ELR (cell line): ENCODE measurements at places on chromosomes 3 and 15.

DNA sequence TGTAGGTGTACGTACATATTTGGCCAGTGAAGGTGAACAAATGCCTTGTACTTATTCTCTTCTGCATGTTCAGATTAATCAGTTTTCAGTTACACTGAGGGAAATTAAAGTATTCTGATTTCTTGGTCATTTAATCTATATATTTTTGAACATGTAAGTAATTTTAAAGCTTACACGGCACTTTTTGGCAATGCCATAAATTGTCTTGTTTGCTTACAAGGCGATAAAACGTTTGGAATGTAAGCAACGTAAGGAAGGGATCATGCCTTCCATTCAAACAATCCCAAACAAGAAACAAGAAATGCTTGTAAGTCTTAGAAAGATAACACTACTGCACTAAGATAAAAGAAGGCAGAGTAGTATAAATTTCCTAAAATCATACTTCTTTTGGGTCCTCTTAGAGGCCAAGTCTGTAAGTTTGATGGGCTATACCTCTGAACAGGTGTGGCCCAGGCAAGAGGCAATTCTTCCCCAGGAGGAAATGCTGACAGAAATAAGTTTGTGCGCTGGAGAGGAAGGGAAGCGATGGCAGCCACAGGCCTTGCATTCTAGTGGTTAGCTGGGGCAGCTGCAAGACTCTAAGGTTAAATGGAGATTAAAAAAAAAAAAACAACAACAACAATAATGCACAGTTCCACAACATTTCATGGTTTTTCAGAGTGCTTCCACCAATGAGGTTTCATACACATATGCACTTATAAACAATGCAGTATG is 73.8 kb downstream of the GOLIM4 start:
- DNase-seq, result no peak

DNA sequence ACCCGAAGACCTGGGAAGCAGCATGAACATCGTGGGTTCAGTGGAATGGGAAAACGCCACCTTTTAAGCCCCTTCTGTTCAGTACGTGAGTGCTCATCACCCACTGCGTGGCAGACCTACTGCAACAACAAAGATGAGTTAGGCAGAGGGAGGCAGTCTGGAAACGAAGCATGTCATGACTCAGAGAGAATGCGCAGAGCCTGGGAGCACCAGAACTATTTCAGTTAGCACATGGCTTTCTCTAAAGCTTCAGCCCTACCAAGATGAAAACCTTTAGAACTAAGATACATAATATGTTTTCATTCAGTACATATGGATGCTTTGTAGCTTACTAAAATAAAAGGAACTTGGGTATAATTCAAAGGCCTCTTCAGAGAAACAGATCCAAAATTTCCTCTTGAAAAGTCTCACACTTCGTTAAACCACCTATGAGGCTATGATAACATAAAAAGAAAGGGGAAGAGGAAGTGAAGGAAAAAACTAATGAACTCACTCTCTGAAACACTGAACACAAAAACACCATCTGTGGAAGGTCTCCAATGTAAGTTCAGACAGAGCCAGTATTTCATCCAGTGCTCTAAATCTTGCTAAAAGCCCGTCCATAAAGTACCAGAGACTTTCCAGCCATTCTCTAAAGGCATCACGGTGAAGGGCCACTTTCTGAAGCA is 140.1 kb downstream of the OCA2 start:
- DNase-seq, result no peak

DNA sequence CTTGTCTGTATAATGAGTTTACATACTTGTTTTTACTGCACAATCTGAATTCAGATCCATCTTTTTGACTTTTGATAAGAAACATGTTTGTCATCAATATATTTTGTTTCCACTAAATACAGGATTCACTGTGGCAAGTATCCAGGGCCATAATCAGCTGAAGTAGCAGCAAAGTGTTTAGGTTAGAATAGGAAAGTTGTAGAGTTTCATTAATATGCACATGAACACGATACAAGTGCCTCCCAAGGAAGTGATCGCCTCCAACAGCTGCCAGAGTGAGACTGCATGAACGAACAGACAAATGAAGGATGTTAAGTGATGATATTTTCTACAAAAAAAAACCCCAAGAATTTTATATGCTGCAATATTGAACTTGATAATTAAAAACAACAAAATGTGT is 204.3 kb downstream of the TBL1XR1 start:
- DNase-seq, result no peak

GRCh38 chr15:26838742-26839460 is 28.0 kb upstream of the GABRA5 start:
- DNase-seq, result no peak

GRCh38 chr15:100544338-100544841 is 15.6 kb upstream of the CERS3 start:
- no peak for DNase-seq

DNA sequence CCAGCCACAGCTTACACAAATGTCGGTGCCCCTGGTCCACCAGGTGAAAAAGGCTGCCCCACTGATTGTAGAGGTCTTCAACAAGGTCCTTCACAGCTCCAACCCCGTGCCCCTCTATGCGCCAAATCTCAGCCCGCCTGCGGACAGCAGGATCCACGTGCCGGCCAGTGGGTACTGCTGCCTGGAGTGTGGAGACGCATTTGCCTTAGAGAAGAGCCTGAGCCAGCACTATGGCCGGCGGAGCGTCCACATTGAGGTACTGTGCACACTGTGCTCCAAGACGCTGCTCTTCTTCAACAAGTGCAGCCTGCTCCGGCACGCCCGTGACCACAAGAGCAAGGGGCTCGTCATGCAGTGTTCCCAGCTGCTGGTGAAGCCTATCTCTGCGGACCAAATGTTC is 32.9 kb upstream of the ALPK3 start:
- DNase-seq, result no peak

DNA sequence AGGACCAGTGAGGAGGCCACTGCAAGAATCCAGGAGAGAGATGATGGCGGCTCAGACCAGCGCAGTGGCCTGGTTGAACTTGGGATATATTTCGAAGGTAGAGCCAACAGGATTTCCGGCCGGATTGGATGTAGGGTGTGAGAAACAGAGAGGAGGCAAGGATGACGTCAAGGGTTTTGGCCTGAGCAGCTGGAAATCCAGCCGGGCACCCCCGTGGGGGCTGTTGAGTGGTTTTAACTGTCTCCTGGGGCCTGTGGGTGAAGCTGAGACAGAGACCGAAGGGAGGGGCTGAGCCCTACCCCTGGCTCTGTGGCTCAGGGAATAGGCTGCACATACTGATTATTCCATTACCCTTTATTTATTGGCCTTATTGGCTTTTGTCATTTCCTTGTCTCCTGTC is 45.7 kb downstream of the EXOG start:
- DNase-seq, result no peak

- DNase-seq, result peak; percentile 95
Observed at GRCh38 chr15:71747128-71748083, 62.9 kb upstream of the NR2E3 start.

- DNase-seq, result peak; percentile 29
Observed at GRCh38 chr3:187016639-187017345, 86.5 kb downstream of the ST6GAL1 start.

- no peak for DNase-seq
Observed at GRCh38 chr3:138009476-138010272, at the start of gene CLDN18. Gene CLDN18, plus strand, starts transcription at chr3:138010165. Its CDS starts 61 bp downstream, at chr3:138010226.

DNA sequence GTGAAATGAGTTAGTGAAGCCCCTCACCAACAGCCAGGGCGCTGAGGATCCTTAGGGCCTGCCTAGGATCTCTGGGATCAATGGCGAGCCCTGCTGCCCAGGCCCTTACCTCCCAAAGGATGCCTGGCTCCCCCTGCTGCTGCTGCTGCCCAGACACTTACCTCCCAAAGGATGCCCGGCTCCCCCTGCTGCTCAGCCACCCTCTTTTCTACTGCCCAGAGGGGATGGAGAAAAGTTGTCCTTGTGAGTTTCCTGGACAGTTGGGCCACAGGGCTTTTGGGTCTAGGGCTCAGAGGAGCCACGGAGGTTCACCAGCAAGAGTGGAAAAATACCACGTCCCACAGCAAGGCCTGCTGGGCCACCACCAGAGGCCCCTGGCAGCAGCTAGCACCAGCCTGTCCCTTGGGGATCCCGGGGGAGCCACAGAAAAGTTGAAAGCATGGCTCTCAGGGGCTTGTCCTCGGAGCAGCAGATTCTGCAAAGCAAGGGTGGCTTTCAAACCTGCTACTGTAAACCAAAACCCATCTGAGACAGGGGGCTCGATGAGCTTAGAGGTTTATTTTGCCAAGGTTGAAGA is 59.4 kb downstream of the SLC6A6 start:
- peak; percentile 77 for DNase-seq

DNA sequence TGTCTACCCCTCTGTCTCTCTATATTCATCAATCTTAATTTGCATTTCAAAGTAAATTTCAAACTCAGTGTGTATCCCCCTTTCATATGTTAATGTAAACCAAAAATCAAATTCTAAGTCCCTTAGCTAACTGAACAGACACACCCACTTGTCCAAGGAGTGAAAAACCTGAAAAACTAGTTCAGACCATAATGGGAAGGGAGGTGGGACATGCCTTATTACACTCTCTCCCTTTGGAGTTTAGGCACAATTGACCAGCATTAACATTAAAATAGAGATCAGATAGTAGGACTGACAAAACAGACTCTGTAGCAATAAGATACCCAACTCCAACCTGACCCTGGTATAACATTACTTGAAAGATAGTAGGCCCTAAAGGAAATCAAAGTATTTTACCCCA is 247.7 kb upstream of the GADL1 start:
- no peak for DNase-seq

- peak; percentile 2 for DNase-seq
Observed at GRCh38 chr15:55320238-55320550, 1.2 kb downstream of the PIGB start.

DNA sequence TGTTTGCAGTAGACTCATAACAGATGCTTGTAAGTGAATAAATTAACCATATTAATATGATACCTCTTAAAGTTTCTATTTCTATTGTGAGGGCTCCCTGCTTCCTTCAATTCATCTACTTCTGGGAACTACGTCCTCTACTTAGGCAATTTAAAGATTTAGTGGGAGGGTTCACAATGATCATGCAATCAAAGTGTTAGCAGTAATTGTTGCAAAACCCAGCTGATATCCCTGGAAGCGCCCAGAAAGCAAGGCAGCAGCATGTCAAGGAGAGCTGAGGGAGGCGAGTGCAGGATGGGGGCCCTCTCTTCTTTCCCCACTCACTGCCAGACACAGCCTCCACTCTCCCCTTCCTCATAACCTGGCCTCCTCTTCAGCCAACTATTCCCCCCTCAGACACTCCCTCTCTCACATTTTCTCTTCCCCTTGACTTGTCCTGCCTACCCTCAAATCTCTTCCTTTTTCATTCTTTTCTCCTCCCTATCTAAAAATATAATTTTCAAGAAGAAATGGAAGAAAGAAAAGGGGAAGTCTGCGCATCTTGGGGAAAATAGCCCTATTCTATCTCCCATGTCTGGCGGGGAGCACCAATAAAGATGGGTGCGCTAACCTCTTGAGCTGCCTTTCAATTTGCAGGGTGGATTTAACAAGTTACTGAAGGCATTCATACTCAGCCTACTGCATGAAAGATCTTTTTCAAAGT is 6.6 kb downstream of the TMEM212 start:
- DNase-seq, result no peak

GRCh38 chr15:44715142-44715796 is 4.0 kb downstream of the B2M start:
- DNase-seq, result no peak

GRCh38 chr15:89192766-89193165 is 28.6 kb downstream of the RLBP1 start:
- DNase-seq, result peak; percentile 64

DNA sequence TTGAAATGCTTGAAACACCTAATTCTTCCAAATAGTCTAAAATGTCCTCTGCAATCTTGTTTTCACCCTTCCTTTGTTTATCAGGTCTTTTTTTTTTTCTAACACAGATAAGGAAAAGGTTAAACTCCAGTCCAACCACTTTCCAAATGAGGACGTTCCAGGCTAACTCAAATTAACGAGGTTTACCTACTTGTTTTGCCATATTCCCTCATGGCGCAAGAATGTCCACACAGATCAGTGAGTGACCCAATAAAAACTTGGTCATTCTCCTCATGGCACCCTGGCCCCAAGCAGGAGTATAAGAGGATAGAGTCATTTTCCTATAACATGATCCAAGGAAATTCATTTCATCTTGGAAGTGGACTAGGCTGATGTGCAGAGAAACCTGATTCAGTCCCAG is 6.6 kb upstream of the LIPC start:
- no peak for DNase-seq

- DNase-seq, result no peak
Observed at GRCh38 chr15:21268436-21268940, 171.8 kb downstream of the POTEB3 start.

DNA sequence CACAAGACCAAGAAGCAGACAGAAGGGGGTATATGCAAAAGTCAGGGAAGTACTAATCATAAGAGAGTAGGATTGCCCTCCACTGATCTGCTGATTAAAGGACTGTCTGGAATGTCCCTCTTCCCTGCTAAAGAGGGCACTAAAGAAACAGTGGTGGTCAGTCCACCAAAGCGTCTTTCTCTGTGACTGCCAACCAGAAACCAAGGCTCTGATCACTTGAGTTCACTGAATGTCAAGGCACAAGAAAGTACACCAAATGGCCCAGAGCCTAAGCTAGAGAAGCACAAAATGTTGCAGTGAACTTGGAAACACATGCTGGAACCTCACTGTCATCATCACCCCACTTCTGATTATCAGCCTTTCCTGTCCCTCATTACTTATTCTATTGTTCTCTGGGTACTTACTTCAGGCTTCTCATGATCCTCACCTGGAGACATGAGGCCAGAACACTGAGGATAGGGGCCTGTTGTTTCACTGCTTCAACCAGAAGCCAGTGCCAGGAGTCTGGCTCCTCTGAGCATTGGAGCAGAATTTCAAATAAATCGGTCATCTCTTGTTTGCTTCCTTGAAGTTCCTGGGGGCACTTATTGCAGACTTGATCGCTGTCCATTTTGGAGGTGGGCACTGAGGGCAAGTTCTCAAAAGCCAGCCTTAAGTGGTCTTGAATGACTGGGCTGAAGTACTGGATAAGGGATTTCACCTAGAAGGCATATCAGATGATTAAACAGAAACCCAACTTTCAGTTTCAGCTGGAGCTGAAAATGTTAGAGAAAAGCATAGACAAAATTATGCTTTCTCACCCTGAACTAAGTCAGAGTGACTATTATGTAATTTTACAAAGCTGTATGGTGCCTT is 58.9 kb downstream of the EIF3J start:
- no peak for DNase-seq

DNA sequence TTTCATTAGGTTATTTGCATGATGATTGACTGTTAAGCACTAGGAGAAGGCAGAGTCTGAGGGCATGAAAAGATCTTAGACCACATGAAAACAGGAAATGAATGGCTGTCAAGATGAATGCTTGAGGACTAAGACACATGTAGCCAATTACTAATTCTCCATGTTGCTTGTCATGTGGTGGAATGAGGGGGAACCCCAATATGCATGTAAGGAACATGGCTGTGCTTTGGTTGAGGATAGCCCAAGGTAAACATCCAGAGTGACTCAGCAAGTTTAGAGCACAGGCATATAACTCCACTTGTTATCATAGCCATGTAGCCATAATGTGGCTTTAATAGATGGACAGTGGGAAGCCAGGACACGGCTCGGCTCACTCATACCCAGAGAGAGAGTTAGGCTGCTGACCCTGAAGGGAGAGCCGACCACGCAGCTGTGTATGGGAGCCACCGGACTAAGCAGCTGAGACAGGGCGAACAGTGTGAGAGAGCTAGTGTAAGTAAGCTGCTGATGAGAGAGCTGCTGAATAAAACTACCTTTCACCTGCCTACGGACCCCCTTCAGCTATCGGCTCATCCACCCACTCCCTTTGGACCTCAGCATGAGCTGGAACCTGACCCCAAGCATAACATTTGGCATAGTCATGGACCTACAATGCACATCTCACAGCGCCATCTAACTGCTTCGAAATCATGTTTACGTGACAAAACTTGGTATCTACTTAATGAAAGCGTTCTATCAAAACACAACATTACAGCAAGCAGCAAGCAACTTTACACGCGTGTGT is 37.6 kb downstream of the ANO10 start:
- DNase-seq, result peak; percentile 8
